ENCODE measurements at places on chromosomes 7 and 10.
A peak's percentile ranks its signal among the peaks of the same experiment; 100 is the strongest.

DNA sequence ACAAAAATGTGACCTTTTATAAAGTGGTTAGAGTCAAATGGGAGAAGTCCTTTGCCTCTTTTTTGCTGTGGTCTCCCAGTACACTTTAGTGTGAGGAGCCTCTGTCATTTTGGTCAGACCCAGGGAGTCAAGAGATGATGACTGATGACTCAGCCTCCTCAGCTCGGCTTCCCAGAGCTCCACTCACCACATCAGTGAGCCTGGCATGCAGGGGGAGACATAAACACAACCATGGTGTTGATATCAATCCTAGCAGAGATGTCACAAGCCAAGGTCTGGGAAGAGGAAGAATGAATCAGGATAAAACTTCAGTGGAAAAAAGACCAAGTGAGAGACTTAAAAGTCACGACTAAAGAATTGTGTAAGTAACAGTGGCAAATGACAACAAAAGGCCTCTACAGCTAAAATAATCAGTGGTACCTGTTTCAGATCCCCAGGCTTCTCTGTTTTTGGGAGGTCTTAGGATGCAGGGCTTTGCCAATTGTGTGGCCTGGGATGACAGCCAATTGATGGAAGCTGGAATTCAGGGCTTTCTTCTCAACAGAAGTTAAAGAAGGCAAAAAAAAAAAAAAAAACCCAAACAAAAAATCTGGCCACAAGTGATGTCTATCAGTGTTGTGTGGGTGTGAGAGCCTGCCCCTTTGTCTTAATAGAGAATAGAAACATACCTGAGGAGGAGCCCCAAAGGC, 50.2 kb downstream of the TFAM start:
- peak; percentile 99 for DNase-seq

GRCh38 chr10:30488316-30488715, 54.3 kb downstream of the MAP3K8 start:
- no peak for DNase-seq

DNA sequence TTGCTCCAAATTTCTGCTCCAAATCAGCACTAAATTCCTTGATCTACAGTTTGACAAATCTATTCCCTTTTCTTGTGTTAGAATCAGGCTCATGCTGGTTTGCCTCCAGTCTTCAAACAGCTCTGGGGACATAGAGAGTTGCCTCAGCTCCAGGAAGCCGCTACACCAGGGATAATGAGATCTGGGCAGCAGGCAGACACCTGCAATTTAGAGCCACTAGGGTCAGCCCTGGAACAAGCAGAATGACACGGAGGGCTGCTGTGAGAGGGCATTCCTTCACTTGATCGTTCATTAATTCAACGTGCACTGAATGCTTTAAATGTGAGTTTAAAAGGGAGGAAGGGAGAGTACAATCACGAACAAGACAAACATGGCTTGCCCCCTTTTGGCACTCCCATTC, 3.7 kb upstream of the ELMO1 start:
- DNase-seq: no peak

- peak; percentile 8 for DNase-seq
Observed at GRCh38 chr7:78435355-78435754, 636.8 kb downstream of the PHTF2 start.

DNA sequence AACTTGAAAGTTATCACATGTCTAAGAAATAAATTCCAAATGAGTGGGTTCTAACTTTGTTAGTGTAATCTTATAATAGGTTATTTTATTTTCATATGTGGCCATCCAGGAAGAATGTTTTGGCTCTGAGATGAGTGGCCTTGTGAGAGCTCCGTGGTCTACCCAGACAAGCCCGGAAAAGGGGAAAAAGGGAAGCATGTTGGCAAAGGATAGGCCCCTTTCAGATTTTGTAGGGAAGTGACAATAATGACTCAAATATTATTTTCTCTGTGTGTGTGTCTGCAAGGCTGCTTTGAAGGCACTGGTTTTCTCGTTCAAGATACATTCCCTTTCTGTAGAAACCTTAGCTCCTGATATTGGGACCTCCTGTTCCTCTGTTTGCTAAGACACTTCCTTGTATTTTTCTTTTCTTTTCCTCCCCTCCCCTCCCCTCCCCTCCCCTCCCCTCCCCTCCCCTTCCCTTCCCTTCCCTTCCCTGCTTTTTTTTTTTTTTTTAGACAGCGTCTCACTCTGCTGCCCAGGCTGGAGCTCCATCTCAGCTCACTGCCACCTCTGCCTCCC, 240.8 kb downstream of the LRMDA start:
- DNase-seq: no peak

DNA sequence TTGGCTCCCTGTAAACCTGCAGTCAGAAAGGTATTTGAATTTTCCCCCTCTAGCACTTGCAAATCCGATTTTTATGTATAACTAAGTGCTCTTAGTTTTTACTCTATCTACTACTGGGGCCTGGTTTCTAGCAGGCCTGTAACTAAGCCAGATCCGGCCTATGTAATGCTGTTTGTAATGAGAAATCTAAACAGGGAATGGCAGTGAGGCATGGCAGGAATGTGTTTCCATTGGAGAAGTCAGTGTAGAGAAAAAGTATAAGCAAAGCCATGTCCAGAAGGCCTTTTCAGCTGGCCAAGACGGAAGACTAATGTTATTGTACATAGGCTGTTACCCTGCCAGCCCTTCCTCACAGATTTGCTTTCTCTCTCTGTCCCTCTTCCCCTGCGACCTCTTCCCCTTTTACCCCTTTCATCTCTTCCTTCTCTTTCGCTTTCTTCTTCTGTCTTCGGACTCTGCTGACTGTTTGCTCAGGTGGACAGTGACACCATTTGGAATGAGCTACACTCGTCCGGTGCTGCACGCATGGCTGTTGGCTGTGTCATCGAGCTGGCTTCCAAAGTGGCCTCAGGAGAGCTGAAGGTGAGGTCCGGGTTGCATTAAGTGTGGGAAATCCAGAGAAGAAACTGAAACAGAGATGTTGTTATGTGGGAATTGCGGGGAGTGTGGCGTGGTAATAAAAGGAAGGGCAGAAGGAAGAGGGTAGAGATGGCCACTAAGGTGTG, 297.5 kb downstream of the HDAC9 start:
- no peak for DNase-seq

DNA sequence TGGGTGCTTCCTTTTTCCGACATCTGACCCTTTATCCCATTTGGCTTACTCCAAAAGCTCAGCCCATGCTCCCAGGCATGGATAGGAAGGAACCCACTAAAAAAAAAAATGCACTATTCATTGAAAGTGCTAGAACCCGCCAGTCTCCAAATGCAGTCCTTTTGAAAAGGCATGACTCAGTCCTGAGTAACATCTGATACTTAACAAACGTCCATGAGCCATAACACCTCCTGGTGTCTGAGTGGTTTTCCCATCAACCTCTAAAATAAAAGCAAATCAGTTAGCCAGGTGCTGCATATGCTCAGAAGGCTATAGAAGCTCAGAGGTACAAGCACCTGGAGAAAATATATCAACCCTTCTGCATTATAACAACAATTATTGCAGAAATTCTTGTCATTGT, 45.0 kb upstream of the CACUL1 start:
- DNase-seq: peak; percentile 82

DNA sequence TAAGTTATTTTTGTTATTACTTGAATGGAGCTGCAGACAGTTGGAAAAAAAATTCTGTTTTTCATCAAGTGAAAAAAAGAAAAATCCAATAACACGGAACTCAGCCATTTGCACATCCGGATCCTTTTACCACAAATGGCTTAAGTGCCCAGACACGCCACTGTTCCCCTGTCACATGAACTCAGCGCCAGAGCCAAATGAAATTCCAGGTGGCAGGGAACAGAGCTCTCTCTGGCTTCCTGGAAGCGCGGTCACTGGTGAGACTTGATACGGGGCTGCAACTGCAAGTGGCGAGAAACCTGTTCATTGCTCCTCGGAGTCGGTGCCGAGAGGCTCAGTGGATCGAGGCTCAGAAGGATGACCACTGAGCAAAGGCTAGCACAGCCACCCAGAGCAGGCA, 60.8 kb upstream of the NPTX2 start:
- no peak for DNase-seq

- no peak for DNase-seq
Observed at GRCh38 chr10:3310016-3310784, 137.6 kb upstream of the PITRM1 start.

DNA sequence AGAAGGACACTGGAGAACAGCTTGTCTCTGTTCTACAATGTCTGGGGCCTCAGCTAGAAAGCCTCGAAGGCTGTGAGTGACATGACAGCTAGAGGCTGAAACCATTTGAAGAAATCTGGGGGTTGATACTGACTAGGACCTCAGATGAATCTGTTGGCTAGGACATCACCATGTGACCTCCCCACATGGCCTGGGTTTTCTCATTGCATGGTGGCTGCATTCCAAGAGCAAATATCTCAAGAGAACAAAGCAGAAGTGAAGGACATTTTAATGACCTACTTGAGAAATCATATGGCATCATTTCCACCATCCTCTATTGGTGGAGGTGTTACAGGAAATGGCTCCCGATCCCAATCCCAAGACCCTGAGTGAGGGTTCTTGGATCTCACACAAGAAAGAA, 450.6 kb upstream of the AUTS2 start:
- DNase-seq: no peak

DNA sequence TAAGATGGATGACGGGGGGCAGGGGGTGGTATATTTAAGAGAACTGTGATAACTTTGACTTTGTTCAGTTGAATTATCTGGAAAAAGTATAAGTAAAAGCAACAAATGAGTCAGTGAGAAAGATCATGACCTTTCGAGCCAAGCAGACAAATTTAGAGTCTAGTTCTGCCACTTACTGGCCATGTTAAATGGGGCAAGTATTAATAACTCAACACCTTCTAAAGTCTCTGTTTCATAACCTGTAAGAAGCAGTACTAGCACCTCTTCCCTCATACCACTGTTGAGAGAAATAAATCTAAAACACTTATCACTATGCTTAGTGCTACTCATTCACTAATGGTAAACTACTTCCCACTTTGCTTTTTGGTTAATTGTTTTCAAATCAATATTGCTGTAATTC, 604.4 kb upstream of the LRRN3 start:
- DNase-seq: no peak

DNA sequence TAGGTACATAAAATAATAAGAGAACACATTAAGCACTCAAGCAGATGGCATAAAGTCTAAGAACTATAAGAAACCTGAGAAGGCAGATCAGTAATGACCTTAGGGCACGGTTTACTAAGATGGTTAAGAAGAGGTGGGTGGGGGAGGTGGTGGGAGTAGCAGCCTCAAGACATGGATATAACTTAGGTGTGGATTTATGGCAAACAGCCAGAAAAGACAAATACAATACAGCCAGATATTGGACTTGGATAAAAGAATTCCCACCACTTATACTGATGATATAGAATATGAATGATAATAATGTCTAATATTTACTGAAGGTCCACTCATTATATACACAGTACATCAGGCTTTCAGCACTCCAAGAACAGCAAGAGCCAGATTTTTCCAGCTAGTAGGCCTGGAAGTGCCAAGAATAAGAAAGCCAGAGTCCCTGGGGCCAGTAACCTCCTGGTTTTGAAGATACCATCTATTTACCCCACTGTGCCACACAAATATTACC, 11.9 kb downstream of the DPY19L1 start:
- DNase-seq: no peak

- DNase-seq: peak; percentile 64
Observed at GRCh38 chr7:73342645-73343044, 14.7 kb downstream of the FKBP6 start.

GRCh38 chr7:13778967-13779366, 210.5 kb downstream of the ETV1 start:
- DNase-seq: peak; percentile 74

DNA sequence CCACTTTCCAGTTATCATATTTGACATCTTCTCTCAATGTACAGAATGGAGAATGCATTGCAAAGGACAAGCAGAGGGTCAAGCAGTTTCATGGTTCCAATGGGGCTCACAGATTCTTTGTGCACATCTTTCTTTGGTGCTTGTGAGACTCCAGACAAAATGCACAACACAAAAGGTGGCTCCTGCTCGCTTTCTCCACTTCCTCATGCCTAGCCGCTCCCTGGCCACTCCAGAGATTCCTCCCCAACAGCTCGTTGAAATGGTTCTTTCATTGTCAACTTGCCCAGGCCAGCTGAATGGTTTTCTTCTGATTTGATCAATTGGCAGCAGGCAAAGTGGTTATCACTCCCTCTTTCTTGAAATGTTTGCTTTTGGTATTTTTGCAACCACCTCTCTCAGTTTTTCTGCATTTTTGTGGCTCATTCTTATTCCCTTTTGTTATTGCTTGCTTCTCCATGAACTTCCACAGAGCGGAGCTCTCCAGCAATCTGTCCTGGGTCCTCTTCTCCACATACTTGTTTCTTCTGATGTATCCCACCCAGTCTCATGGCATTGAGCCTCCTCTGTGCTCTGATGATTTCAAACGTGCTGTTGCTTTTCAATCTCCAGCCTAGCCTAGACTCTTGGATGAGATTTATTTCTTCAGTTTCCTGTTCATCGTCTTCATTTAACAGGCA, 507.8 kb upstream of the MKI67 start:
- DNase-seq: no peak

- DNase-seq: peak; percentile 64
Observed at GRCh38 chr7:85184599-85185423, 2.0 kb downstream of the SEMA3D start.

- DNase-seq: no peak
Observed at GRCh38 chr10:13376297-13376696, 28.2 kb upstream of the SEPHS1 start.

All from GM23248 (cell line).